Lung (tissue), 17 donors: ENCODE measurements at places on chromosomes 1 and 21.

DNA sequence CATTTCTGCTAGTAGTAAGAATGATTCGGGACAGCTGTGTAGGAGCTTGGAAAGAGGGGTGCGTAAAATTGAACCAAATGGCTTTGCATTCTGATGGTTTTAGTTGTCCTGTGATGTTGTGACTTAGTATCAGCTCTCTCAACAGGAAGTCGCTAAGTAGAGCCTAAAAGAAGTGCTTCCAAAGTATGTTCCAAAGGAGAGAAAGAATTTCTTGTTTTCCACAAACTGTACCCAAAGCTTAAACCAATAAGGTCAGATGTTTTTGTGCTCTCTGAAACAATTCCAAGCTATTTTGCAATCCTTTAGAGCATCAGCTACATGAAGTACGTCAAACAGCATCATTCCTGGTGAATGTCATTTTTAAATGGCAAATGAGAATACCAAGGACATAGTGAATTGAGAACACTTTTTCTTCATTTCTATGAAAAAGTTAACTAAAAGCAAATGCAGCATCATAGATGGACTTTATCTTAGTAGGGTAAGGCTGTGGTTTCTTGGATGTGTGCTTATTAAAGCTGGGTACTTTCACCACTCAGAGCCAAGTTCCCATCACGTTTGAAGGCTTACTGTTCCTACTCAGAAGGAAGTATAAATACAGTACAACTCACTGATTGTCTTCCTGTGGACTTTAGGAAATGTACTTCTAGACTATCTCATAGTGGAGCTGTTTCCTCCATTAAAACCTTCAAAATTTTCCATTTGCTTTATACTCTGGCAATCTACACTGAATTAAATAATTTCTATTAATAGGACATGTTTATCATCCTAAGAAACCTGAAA, 148.6 kb downstream of the C1orf21 start:
- peaks cover 4% of the 10 kb centered on the region for H3K4me1 ChIP-seq
- no peaks in the 10 kb centered on the region for H3K27me3 ChIP-seq
- peak; percentile 81 for DNase-seq
- no peaks in the 10 kb centered on the region for H3K36me3 ChIP-seq
- peak overlapping the region; percentile 51 for H3K27ac ChIP-seq
- no peak overlapping the region for H3K4me3 ChIP-seq

GRCh38 chr1:42938645-42939615, 19.7 kb downstream of the SLC2A1 start:
- H3K27me3 ChIP-seq: no peaks in the 10 kb centered on the region
- no peaks in the 10 kb centered on the region for H3K36me3 ChIP-seq
- H3K4me3 ChIP-seq: no peak overlapping the region
- H3K27ac ChIP-seq: no peak overlapping the region
- no peak for DNase-seq
- H3K4me1 ChIP-seq: peaks cover 55% of the 10 kb centered on the region

GRCh38 chr1:84374991-84375696, 23.1 kb upstream of the DNASE2B start:
- H3K27me3 ChIP-seq: no peaks in the 10 kb centered on the region
- DNase-seq: no peak
- no peaks in the 10 kb centered on the region for H3K36me3 ChIP-seq
- no peak overlapping the region for H3K4me3 ChIP-seq

GRCh38 chr1:45643321-45643720, 19.5 kb upstream of the CCDC17 start:
- no peaks in the 10 kb centered on the region for H3K4me1 ChIP-seq
- peaks cover 21% of the 10 kb centered on the region for H3K36me3 ChIP-seq
- H3K27ac ChIP-seq: no peak overlapping the region
- no peak overlapping the region for H3K4me3 ChIP-seq
- DNase-seq: no peak
- H3K27me3 ChIP-seq: no peaks in the 10 kb centered on the region

GRCh38 chr1:11793819-11794218, 11.9 kb downstream of the MTHFR start:
- no peak for DNase-seq
- no peak overlapping the region for H3K4me3 ChIP-seq
- peak overlapping the region; percentile 70 for H3K27ac ChIP-seq
- H3K36me3 ChIP-seq: peaks cover 50% of the 10 kb centered on the region

- no peaks in the 10 kb centered on the region for H3K4me1 ChIP-seq
- peaks cover 11% of the 10 kb centered on the region for H3K27me3 ChIP-seq
- no peak overlapping the region for H3K4me3 ChIP-seq
- H3K27ac ChIP-seq: no peak overlapping the region
- no peak for DNase-seq
Observed at GRCh38 chr1:67350783-67351182, 43.1 kb downstream of the IL12RB2 start.

GRCh38 chr1:217332431-217333065, 298.3 kb downstream of the GPATCH2 start:
- H3K27me3 ChIP-seq: no peaks in the 10 kb centered on the region
- peak; percentile 71 for DNase-seq
- H3K36me3 ChIP-seq: no peaks in the 10 kb centered on the region
- peaks cover 16% of the 10 kb centered on the region for H3K4me1 ChIP-seq

DNA sequence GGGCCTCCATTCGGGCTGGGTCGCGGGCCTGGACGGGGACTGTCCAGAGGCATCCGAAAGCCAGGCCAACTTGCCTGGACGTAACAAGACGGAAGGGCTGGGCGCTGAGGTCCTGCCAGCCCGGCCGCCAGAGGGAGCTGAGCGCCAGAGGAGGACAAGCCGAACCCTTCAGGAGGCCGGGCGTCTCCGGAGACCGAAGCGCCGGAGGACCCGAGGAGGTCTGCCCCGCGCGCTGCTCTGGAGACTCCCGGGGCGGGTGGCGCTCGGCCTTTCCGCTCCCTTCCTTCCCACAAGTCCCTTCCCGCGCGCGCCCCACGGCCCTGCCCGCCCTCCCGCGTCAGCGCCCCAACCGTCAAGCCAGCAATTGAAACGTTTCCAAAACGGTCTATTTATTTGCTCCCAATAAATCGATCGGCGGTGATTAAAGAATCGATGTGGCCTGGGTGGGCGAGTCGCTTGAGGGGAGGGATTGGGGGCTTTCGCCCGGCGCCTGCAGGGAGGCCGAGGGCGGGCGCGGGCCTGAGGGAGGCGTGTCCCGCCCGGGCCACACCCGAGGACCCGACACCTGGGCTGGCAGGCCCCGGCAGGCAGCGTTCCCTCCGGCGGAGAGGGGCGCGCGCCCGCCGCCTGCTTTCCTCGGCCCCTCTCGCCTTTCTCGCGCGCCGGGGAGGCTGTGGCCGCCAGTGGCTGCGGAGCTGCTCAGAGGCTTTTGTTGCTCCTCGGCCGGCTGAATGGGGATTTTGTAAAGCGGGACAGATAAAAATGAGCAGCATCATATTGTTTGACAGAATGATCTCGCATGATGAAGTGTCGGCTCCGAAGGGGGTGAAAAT, 5.2 kb upstream of the FOXD3 start:
- DNase-seq: peak; percentile 54
- H3K27me3 ChIP-seq: no peaks in the 10 kb centered on the region
- no peak overlapping the region for H3K4me3 ChIP-seq
- H3K4me1 ChIP-seq: no peaks in the 10 kb centered on the region
- H3K36me3 ChIP-seq: no peaks in the 10 kb centered on the region

DNA sequence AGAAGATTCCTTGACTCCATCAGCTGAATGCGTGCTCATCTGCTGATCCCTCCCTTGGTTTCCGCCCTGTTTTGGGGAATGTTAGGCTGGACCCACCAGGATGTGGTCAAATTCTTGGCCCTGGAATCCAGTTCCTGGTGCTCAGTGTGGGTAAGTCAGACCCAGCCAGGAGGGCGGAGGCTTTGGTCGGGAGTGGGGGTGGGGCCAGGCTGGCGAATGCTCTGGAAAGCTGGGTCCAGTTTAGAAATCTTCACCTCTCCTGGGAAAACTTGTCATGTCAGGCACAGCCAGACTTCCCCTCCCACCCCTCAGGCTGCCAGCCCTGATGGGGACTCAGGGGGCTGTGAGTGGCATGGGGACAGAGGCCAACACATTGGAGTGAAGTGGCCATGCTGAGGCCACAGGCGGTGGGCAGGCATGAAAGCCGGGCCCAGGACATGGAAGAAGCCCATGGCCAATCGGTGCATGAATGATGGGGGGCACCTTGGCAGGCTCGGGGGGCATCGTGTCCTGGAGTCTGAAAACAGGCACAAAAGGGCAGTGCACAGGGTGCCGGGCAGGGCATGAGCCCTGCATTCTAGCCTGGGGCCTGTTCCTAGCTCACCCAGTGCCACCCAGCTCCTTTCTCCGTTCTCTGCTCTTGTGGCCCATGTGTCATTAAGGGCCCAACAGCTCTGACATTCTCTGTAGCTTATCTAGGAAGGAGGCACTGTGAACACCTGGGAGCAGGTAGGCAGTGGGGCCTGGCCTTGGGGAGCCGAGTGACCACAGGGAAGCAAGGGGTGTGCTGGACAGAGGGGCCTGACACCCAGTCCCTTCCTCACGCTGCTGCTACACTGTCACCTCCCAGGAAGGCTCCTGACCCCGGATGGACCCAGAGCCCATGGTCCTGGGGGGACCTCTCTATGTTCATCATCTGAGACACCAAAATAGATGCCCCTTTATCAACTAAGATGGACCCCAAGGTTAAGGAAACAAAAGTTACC, 14.6 kb upstream of the PADI1 start:
- no peaks in the 10 kb centered on the region for H3K36me3 ChIP-seq
- no peaks in the 10 kb centered on the region for H3K27me3 ChIP-seq
- no peak overlapping the region for H3K27ac ChIP-seq
- H3K4me3 ChIP-seq: no peak overlapping the region
- no peaks in the 10 kb centered on the region for H3K4me1 ChIP-seq

DNA sequence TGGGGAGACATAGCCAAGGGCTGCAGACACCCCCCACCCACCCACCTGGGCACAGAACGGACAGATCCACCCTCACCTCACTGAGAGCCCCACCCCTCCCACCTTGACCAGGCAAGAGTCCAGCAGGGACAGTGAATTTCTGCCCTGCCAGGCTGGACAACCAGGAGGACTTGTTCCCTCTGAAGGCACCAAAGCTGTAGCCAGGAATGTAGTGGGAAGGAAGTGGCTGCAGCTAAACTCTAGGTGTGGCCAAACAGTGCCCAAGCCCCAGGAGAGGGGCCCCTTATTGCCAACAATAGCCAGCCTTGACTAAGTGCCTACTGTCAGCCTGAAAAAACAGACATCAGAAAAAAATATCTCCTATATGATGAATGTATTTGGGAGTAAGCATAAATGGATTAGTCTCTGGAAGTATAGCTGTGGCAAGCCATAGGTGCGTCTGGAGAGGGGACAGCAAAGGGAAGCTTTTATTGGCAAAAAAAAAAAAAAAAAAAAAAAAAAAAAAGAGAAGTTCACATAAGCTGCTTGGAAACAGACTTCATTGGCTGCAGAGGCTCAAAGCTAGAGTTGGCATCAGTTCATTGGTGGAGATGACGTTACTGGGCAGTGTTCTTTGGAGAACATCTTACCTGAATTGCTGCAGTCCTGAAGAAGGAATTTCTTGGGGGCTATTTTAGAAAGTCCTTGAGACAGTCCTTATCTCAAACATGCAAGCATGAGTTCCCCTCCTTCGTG, 64.1 kb upstream of the TMEM51 start:
- H3K27ac ChIP-seq: peak overlapping the region; percentile 93
- H3K4me1 ChIP-seq: no peaks in the 10 kb centered on the region
- DNase-seq: peak; percentile 78

- no peak overlapping the region for H3K27ac ChIP-seq
- H3K4me3 ChIP-seq: no peak overlapping the region
- no peak for DNase-seq
- peaks cover 17% of the 10 kb centered on the region for H3K36me3 ChIP-seq
Observed at GRCh38 chr21:32599526-32599925, 12.7 kb downstream of the CFAP298 start.

GRCh38 chr1:56363007-56363770, 216.2 kb downstream of the PLPP3 start:
- no peak overlapping the region for H3K27ac ChIP-seq
- no peaks in the 10 kb centered on the region for H3K36me3 ChIP-seq
- no peaks in the 10 kb centered on the region for H3K4me1 ChIP-seq
- H3K27me3 ChIP-seq: no peaks in the 10 kb centered on the region
- H3K4me3 ChIP-seq: no peak overlapping the region
- DNase-seq: no peak

DNA sequence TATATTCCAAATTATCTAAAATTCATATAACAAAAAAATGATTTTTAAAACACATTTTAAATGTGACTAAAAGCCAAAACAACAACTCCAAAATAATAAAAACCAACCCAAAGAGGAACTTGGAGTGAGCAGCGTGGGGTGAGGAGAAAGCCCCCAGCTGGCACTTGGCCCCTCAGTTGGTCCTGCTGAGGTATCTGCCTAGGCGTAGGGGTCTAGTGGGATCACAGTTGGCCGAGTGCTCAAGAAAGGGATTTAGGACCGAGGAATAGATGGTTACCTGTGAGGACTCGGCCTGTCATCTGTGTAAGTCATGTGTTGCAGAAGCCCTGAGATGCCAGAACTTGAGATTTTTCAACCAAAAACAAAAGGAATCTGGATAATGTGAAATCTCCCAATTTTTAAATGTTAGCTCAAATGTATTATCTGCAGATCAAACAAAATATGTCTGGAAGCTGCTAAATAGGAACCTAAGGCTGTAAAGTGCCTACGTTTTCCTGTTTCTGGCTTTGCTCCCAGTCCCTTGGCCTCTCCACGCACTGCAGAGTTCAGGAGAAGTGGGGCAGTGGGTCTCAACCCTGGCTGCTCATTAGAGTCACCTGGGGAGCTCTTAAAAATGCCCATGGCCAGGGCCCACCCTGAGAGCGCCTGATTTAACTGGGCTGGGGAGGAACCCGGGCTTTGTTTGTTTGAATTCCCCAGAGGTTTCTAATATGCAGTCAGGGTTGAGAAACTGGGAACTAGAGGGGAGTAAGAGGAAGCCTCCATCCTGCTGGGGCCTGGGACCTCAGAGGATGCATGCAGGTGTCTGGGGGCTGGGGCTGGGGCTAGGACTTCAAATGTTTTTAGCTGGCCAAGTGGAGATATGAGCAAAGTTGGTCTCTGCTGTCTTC, 38.5 kb upstream of the LDLRAP1 start:
- H3K27ac ChIP-seq: no peak overlapping the region
- DNase-seq: no peak
- H3K4me1 ChIP-seq: peaks cover 21% of the 10 kb centered on the region

DNA sequence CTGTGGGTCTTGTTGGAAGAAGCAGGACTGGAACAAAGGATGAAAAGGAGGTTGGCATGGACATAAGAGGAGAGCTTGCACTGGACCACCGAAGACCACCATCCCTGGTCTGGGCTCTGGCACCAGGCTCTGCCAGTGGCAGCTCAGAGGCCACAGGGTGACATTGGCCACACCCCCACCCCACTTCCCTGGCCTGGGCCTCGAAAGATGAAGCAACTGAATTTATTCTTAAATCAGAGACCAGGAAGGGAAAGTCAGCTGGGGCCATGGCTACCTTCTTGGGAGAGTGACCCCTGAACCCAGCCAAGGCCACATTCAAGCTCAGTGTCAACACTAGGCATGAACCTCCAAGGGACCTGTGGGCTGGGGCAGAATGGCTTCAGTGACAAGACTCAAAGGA, 4.0 kb downstream of the KLHDC7A start:
- DNase-seq: no peak
- no peak overlapping the region for H3K27ac ChIP-seq
- H3K27me3 ChIP-seq: no peaks in the 10 kb centered on the region
- no peaks in the 10 kb centered on the region for H3K36me3 ChIP-seq
